ENCODE measurements at places on chromosomes 5 and 9. TPM values are rescaled to one million over a fixed set of nuclear protein-coding genes. Genes with fewer than 3 reads are reported as not detected.

- peak; percentile 13 for DNase-seq
- no peak overlapping the region for H3K27ac ChIP-seq
- H3K4me3 ChIP-seq, result peak overlapping the region; percentile 90
- H3K36me3 ChIP-seq, result no peaks in the 10 kb centered on the region
- peaks cover 46% of the 10 kb centered on the region for H3K4me1 ChIP-seq
Measured at GRCh38 chr9:109117856-109118807, 1.6 kb downstream of the TMEM245 start.

DNA sequence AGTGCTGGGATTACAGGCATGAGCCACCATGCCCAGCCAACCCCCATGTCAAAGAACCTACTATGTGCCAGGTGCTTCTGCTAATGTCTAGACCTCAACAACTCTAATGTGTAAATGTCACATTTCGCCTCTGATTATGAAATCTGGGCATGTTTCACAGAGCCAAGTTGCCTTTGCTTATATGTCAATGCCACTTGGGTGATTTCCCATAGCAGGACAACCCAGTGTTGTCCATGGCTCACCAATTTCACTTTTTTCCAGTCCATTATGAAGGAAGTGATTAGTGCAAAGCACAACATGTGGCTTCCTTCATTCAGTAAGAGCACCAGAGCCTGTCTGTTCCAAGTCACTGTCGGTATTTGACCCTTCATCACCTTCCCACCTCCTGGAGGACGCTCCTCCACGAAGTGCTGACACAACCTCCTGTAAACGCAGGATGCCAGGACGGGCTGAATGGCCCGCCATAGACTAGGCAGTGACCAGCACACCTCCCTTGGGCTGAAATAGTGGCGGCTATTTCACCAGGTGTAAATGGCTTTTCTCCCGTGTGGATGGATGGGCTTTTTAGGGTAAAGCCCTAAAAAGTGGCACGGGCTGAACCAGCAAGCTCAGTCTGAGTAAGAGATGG is 962 bp upstream of the PKN3 start:
- peaks cover 21% of the 10 kb centered on the region for H3K4me1 ChIP-seq
- peaks cover 7% of the 10 kb centered on the region for H3K36me3 ChIP-seq
- H3K27ac ChIP-seq, result no peak overlapping the region
- no peak for DNase-seq

DNA sequence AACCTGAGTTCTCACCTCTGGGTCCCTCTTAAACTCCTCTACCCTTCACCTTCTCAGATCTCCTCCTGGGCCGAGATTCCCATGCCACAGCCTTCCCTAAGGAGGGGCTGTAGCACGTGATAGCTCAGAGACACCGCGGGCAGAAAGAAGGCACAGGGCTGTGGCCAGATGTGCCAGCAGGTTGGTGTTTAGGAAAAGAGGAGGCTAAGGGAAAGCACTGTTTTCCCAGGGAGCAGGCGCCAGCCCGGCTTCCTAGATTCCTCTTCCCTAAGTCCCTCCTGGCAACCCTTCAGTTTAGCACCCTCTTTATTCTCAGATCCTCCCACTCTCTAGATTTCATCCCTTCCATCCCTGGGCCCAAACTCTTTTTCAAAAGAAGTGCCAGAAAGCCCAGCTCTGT is 59.4 kb upstream of the CCNG1 start:
- no peak for DNase-seq
- H3K36me3 ChIP-seq, result no peaks in the 10 kb centered on the region
- peaks cover 11% of the 10 kb centered on the region for H3K27me3 ChIP-seq
- H3K27ac ChIP-seq, result no peak overlapping the region
- H3K4me3 ChIP-seq, result no peak overlapping the region

DNA sequence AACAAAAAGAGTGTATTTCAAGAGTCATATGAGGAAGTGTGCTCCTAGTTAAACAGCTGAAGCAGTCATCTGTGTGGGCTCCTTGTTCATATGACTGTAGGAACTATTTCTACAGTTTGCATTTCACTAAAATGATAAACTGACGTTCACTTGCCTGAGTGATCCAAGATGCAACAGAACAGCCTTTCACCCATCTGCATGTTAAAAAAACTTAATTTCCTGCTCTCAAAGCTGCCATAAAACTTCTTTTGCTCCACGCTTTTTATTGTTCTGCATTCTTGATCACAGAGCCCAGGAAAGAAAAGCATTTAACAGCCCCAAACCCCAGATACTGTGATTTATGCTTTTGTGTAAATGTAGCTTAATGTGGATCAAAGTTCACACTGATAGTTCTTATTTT is 43.9 kb downstream of the ZNF608 start:
- no peaks in the 10 kb centered on the region for H3K4me1 ChIP-seq
- no peaks in the 10 kb centered on the region for H3K36me3 ChIP-seq
- no peak overlapping the region for H3K4me3 ChIP-seq
- no peak for DNase-seq
- no peak overlapping the region for H3K27ac ChIP-seq

DNA sequence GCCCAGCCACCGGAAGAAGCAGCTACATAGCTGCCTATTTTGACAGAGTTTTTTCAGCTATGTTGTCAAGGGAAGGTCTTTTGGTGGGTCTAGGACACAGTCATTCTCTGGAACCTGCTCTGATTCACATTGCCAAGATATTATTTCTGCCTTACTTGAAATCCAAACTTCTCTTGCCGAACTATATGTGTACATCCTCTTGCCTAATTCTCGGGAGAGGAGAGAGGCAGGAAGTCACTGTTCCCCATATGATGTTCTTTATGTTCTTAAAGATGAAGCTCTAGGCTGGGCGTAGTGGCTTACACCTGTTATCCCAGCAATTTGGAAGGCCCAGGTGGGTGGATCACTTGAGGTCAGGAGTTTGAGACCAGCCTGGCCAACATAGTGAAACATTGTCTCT is 8.6 kb downstream of the TMEM252 start:
- no peak for DNase-seq
- peaks cover 4% of the 10 kb centered on the region for H3K27me3 ChIP-seq
- no peaks in the 10 kb centered on the region for H3K36me3 ChIP-seq

Gene WASHC1
- 10.8 TPM for total RNA-seq

DNA sequence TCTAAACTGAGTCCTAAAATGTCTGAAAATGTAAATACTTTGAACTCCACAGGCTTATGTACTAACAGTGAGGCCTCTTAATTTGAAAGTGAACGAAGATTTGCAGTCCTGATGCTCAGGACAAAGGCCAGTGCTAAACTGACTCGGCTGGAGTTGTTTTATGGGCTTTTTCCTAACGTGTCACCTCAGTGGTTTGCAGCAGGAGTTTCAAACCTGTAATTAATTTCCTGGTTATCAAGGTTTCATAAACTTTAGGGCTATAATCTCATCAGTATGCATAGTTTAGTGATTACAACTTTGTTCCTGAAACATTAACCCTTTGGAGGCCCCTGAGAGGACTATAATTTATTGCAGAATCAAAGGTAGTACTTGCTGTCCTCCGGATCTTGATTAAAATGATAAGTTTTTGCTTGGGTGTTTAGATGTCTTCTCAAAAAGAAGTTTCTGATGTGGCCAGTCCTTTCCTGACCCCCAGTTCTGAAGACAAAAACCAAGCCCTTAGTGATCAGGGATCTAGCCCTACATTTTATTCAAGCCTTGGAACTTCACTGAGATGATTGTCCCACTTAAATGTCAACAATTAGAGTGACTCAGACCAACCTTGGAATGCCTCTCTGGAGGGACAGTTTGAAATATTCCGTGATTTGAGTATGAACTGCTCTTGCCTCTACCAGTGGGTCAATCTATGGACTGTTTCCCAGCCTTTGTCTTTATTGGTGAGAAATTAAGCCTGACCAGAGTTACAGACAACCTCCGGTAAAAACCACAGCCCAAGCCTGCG is 11.1 kb upstream of the S100Z start:
- DNase-seq, result no peak
- no peak overlapping the region for H3K4me3 ChIP-seq
- peaks cover 6% of the 10 kb centered on the region for H3K27me3 ChIP-seq
- no peaks in the 10 kb centered on the region for H3K36me3 ChIP-seq
- no peak overlapping the region for H3K27ac ChIP-seq

- H3K36me3 ChIP-seq, result no peaks in the 10 kb centered on the region
- peaks cover 3% of the 10 kb centered on the region for H3K4me1 ChIP-seq
- H3K4me3 ChIP-seq, result peak within 1 kb of the TSS; percentile 46
- no peak within 1 kb of the TSS for H3K27ac ChIP-seq
Measured at GRCh38 chr9:111038331-111039230, at the start of gene LPAR1. Gene LPAR1, minus strand, starts transcription at chr9:111038470. Its CDS starts 66,353 bp downstream, at chr9:110972117.

DNA sequence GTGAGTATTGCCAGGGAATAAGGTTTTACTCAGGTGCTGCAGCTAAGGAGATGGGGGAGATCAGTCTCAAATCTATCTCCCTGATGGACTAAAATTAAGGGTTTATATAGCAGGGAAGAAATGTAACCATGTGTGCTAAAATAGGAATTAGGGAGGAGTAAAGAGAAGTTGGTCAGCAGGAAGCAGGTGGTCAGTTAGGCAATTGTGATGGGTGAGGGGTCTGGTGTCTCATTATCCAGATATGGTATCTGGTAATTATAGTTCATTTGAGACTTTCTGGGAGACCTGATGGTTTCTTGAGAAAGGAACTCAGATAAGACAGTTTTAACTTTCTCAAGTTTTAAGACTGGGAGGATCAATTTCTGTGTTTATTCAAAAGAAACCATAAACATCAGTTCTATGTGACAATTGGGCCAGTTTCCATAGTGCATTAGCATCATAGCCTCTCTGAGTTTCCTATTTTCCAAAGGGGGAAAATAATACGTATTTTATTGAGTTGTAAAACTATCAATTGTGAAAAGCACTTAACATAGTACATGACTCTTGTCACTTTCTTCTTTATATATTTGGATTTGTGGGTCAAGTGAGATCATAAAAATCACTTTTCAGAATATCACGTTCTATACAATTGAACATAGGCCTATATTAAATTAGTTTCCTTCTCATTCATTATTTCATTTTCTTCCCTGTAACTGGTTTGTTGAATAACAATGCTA is 115.9 kb downstream of the ZSWIM6 start:
- H3K36me3 ChIP-seq, result no peaks in the 10 kb centered on the region
- H3K4me3 ChIP-seq, result no peak overlapping the region
- H3K27me3 ChIP-seq, result no peaks in the 10 kb centered on the region
- no peak overlapping the region for H3K27ac ChIP-seq
- DNase-seq, result no peak
- H3K4me1 ChIP-seq, result no peaks in the 10 kb centered on the region

DNA sequence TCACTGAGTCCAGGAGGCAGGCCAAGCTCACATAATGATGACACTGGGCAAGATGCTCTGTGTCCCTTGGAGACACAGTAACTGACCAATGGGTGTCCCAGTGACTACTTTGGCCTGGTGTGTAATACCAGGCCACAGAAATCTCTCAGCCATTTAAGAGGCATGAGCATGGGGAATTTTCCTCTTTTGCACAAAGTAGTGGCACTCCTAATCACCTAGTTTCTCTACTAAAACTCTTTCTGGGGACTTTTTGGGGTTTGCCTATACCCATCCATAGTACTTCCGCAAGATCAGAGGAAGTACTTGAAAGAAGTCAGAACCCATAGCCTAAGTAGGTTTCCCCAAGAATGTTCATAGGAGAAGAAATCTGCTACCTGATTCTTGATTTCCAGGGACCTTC is 161.9 kb downstream of the ARSB start:
- H3K27me3 ChIP-seq, result no peaks in the 10 kb centered on the region
- no peak overlapping the region for H3K27ac ChIP-seq
- no peaks in the 10 kb centered on the region for H3K36me3 ChIP-seq
- no peak for DNase-seq

GRCh38 chr5:116502616-116503015 is 72.0 kb downstream of the SEMA6A start:
- H3K4me3 ChIP-seq, result no peak overlapping the region
- no peak for DNase-seq
- no peak overlapping the region for H3K27ac ChIP-seq

- no peaks in the 10 kb centered on the region for H3K36me3 ChIP-seq
- DNase-seq, result no peak
- no peak overlapping the region for H3K27ac ChIP-seq
Measured at GRCh38 chr9:113918697-113919350, 42.7 kb downstream of the ZNF618 start.

GRCh38 chr5:32600054-32600622 is 14.8 kb downstream of the SUB1 start:
- no peak overlapping the region for H3K4me3 ChIP-seq
- DNase-seq, result no peak
- peaks cover 5% of the 10 kb centered on the region for H3K36me3 ChIP-seq

DNA sequence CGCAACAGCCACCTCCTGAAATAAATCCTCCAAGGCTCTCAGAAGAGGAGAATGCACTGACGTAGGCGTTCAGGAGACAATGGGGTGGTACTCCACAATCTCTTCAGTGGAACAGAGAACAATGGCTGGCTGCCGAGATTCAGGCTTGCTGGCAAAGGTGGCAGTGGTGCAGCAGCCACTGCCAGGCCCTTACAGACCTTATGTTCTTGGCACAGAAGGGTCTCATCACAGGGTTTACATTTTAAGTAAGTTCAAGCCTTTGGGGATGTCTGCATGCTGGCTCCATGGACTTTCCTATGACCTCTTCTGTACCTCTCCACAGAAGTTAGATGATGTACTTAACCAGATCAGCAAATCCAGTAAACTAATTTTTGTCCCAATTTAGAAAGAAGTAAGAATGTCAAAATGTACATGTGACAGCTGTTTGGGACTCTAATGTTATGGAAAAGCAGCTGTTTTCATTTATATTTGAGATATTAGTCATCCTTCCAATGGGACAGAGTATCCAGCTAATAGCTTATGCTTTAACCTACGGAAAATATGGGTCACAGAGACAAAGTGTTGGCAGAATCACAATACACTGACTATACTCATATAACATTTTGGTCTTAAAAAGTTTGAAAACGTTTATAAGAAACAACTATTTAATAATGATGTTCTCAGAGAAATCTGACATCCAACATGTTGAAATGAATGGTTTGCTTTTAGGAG is 180.9 kb downstream of the MAPKAP1 start:
- peaks cover 24% of the 10 kb centered on the region for H3K4me1 ChIP-seq
- no peak overlapping the region for H3K4me3 ChIP-seq
- no peaks in the 10 kb centered on the region for H3K27me3 ChIP-seq
- DNase-seq, result no peak

Gene THBS4
- 1.1 TPM for total RNA-seq

Gene DOLPP1
- total RNA-seq, result 14.1 TPM

DNA sequence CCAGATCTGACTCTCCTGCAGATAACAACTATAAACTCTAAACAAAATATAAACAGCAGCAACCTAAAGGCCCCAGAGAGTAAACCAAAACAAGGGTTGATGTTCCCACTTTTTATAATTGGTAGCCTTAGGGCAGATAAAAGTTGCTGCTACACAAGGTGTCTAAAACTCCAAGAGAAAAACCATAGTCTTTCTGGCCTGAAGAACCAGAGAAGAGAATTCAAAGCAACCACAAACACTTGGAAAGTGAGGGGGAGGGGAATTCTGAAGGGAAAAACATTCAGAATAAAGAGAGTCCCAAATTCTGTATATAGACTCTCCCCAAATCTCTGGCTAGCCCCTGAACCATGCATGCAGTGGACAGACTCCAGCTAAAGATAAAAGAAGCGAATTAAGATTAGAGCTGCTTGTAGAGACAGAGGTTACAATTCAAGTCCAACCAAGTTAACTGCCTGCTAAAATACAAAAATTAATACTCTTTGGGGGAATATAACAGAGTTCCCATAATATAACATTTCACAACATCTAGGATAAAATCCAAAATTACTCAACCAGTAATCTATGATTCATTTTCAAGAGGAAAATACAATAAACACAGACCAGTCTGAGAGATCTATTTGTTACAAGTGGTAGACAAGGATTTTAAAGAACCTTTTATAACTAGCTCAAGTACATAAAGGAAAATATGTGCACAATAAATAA is 37.5 kb upstream of the RGMB start:
- H3K27ac ChIP-seq, result no peak overlapping the region
- H3K27me3 ChIP-seq, result no peaks in the 10 kb centered on the region
- H3K36me3 ChIP-seq, result no peaks in the 10 kb centered on the region
- no peak overlapping the region for H3K4me3 ChIP-seq

Data from T-cell (primary cell).